GM04503 (cell line): ENCODE measurements at places on chromosomes 13 and 19.
A peak's percentile ranks its signal among the peaks of the same experiment; 100 is the strongest.

GRCh38 chr13:94700536-94700935 is 11.8 kb downstream of the SOX21 start:
- no peak for DNase-seq

DNA sequence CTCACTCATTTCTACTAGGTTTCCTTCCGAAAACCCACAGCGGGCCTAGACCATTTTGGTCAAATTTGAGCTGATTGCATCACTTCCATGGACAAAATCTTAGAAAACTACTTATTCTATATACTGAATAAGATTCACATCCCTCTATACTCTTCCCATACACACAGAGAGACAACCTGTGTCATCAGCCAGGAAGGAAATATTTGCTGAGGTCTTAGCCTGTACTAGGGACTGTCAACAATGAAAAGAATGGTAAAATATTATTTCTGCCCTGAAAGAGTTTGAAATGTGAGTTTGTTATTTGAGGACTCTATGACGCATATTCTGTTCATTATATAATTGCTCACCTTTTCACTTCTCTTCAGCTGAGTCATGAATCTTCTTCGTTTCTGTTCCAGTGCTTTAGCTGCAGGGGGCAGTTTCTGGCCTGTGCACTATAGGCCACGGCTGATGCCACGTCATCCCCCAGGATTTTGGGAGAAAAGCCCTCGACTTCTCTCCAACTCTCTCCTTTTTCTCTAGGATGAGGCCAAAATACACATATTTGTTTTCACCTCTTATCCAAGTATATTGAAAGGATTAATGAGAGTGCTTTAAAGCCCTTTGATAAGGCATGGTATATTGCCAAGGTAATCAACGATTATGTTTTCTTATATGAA is 47.7 kb downstream of the GSX1 start:
- no peak for DNase-seq

DNA sequence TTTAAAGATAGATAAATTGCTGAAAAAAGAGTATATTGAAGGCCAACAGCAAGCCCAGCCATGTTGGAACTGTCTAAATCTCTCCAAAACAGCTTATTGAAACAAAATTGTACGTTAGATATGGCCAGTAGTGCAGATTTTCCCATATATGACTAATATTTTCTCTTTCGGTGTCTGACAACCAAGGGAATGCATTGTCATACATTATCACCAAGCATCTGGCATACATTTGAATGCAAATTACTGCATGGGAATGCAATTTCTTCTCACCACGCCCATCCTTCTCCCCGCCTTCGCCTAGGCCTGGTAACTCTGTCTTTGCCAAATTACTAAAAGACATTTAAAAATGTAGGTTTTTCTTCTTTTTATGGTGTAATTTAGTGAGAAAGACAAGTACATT is 32.5 kb upstream of the IRS2 start:
- no peak for DNase-seq

DNA sequence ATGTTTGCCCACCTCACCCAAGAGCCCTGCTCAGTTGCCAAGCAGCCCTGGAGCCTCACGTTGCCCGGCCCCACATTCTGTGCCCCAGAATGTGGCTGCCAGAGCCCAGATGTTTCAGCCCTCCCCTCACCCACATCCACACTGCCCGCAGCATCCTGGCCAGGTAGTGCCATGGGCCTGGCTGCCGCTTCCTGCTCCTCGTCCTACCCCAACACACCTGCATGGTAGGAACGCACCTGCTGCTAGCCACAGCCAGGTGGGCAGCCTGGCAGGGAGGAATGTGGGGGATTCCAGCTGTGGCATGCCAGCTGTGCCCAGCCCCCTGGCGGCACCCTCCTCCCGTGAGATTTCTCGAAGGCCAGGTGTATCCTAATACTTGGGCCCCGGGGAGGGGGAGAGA is 7.5 kb upstream of the NFIX start:
- no peak for DNase-seq

- DNase-seq, result no peak
These were observed 30.5 kb downstream of the PPP1R37 start for GRCh38 chr19:45123440-45123850.

GRCh38 chr13:83333614-83334388 is 548.5 kb downstream of the SLITRK1 start:
- DNase-seq, result no peak

DNA sequence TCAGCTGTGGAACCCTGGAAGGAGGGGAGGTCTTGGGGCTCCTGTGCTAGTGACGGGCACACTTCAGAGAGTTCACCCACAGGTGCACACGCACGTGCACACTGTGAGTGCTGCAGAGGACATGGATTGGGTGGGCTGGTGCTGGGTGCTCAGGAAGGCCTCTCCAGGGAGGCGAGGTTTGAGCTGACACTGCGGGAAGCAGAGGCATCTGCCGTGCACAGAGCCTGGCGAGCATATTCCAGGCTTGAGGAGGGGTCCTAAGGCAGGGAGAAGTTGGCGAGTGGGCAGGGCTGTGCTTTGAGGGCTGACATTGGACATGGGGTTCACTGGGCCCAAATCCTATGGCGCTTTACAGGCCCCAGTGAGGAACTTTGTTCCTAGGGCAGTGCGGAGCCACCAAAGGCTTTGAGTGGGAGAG is 25.6 kb downstream of the CCDC8 start:
- DNase-seq, result no peak

- DNase-seq, result no peak
These were observed at the start of gene OR7A10 for GRCh38 chr19:14848822-14849221. Gene OR7A10, minus strand, starts transcription at chr19:14848922. Its CDS starts 7,045 bp downstream, at chr19:14841877.

DNA sequence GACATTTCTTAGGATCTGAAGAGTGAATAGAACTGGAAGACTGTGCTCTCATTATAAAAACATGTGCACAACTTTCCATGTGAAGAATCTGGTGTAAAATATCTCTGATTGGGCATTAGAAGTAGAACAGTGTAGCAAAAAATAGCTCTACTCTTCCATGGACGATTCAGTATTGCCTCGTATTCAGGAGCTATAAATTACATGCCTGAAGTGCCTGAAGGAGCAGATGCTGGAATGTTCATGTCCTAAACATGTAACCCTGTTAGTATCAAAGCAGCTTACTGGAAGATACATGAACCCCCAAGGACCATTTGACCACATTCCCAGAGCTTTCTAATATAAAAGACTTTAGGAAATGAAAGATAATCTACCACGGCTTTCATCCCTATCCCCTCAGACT is 528.9 kb downstream of the DACH1 start:
- no peak for DNase-seq

- DNase-seq, result no peak
These were observed 313.8 kb upstream of the NBEA start for GRCh38 chr13:34628209-34628682.

GRCh38 chr19:32343550-32344262 is 1.7 kb upstream of the ZNF507 start:
- no peak for DNase-seq

DNA sequence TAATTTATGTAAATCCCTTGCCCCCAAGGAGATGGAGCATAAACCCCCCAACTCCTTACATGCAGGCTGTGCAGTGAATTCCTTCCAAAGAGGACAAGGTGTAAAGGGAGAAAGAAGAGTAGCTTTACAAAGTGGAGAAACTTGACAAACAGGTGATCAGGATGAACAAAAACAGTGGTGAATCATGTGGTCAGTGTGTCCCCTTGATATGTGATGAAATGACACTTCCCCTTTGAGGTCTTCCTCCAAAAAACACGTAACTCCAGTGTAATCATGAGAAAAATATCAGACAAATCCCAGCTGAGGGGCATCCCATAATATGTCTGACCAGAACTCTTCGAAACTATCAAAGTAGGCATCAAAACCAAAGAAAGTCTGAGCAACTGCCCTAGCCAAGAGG is 29.5 kb upstream of the AKT2 start:
- no peak for DNase-seq

GRCh38 chr13:65342541-65343337 is 1887.4 kb downstream of the PCDH9 start:
- DNase-seq, result no peak

GRCh38 chr13:111248822-111249221 is 71.6 kb upstream of the TEX29 start:
- no peak for DNase-seq

- DNase-seq, result no peak
These were observed 22.8 kb downstream of the PLIN4 start for GRCh38 chr19:4495471-4495870.

DNA sequence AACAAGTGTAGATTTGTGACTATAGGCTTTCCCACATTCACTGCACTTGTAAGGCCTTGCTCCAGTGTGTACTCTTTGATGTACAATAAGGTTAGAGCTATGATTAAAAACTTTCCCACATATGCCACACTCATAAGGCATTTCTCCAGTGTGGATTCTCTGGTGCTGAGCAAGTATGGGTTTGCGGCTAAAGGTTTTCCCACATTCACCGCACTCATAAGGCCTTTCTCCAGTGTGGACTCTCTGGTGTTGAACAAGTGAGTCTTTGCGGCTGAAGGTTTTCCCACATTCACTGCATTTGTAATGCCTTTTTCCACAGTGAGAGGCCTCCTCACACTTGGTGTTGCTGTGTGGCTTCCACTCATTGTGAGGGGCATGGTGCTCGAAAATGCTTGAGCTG is 3.7 kb downstream of the ZNF772 start:
- DNase-seq, result no peak

DNA sequence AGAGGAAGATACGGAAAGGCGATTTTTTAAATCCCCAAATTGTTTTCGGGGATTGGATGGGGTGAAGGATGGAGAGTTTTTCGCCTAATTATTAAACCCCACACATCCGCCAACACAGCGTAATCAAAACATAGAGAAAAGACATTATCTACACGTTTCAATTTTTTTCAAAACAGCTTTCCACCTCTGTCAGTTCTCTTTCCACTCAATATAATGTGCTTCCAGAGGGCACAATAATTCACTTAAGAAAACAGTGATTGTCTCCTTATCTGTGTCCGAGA is 435 bp upstream of the OBI1 start:
- no peak for DNase-seq

DNA sequence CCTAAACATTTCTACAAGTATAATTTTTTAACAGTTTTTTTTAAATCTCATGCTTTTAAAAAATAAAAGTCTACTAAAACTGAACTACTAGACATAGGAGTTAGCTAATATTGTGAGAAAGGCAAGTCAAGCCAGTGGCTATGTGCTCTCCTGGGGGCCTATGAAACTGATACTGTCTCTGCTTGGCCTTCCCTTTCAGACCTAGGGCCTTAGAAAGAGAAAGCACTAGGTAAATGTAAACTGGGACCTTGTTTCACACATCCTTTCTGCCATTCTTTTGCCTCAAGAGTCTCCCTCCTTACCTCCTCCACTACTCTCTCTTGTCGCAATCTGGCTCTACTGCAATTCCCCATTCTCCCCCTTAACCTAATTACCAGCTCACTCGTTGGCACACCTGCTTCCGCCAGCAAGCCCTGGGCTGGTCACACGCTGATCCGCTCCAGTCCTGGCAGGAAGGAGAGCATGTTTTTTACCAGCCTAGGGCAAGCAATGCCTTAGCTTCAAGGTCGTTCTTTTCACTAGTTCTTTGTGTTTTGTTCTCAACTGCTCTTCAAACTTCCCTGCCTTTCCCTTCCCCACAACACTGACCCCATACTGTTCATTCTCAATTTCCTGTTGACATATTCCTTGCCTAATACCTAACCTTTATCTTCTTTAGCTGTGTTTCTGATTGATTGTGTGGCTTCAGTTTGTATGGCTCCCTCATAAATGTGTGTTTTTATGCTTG is 23.1 kb downstream of the TBC1D4 start:
- no peak for DNase-seq

DNA sequence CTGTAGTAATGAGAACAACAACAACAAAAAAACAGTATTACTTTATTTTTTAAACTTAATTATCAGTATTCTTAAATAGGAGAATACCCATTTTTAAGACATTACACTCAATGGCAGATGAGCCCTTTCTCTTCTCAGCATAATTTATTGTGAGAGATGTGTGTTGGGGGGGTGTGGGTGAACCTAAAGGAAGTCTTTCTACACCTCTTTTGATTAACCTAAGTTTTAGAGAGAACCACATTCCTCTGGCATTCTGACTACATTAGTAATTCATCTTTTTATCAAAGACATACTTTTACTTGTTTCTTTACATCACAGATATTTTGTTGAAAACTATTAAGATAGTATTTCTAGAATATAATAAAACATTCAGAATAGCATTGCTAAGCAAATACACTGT is 890.9 kb downstream of the PCDH9 start:
- no peak for DNase-seq

GRCh38 chr13:73765651-73766384 is 368.4 kb downstream of the KLF12 start:
- no peak for DNase-seq

GRCh38 chr19:795073-795611 is 2.1 kb upstream of the PTBP1 start:
- no peak for DNase-seq

- DNase-seq, result peak; percentile 26
These were observed 1339.4 kb downstream of the EFNB2 start for GRCh38 chr13:105196052-105196451.

DNA sequence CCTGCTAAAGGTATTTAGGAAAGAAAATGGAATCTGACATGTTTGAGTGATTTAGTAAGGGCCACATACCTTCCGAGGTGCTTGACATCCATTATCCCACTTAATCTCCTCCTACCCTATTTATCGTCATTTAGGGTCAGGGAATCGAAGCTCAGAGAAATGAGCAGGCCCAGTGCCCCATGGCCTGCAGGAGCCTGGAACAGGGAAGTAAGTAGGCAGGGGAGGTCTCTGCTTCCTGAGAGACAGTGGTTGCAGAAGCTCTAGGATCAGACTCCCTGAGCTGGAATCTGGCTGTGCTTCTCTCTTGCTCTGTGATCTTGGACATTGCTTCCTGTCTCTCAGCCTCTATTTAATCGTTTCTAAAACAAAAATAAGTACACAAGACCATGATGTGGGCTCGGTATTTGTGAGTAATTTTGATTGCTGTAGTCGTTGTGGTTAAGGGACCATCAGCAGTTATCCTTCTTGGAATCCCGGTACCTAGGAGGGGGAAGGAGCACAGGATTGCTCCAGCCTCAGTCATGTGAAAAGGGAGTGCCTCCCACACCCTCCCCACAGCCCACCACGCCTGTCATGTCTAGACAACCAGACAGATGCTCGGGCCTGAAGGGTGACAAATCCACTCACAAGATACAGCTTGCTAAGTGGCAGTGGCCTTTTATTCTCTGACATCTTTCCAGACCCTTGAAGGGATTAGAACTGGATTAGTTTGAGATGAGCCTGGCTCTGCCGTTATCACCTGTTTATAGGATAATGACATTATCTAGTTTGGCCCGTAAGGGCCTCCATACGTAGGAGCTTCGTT is 169.2 kb upstream of the TSHZ3 start:
- no peak for DNase-seq

GRCh38 chr13:101139081-101139480 is 277.2 kb downstream of the NALCN start:
- DNase-seq, result no peak

GRCh38 chr19:6499052-6499790 is 2.9 kb downstream of the TUBB4A start:
- no peak for DNase-seq

GRCh38 chr13:72121466-72121865 is 254.5 kb upstream of the DACH1 start:
- DNase-seq, result no peak

GRCh38 chr13:56886398-56886797 is 254.3 kb upstream of the PRR20A start:
- DNase-seq, result no peak

- DNase-seq, result no peak
These were observed 60.2 kb downstream of the PEX11G start for GRCh38 chr19:7428651-7429113.

GRCh38 chr13:37326334-37326733 is 220.9 kb upstream of the CSNK1A1L start:
- no peak for DNase-seq
